Fibroblast of skin of right quadriceps (primary cell): ENCODE measurements at places on chromosomes 16 and 17.

- DNase-seq, result no peak
Observed at GRCh38 chr16:75219838-75220237, 1.1 kb downstream of the CTRB1 start.

DNA sequence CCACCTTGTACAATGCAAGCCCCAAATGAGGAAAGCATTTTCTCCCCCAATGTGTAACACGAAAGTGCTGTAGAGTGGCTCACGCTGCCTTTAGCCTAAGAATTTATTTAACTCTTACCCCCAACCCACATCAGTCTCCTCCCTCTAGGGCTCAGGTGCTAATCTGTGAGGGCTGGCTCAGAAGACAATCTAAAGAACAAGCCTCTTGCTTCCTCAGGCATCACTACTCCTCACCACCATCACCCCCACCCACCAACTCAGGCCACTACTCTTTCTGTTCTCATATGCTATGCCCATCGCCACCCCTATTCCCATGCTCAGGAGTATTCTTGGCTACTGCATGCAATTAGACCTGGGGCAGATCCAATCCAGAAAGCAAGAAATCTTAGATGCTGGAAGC is 3.9 kb upstream of the CCL2 start:
- no peak for DNase-seq

- peak; percentile 54 for DNase-seq
Observed at GRCh38 chr17:14871921-14872320, 393.2 kb downstream of the PMP22 start.

- no peak for DNase-seq
Observed at GRCh38 chr17:60284709-60285108, 107.2 kb downstream of the USP32 start.

GRCh38 chr17:83185023-83186002 is 105.9 kb downstream of the METRNL start:
- no peak for DNase-seq

GRCh38 chr17:81094509-81095382 is 59.8 kb downstream of the BAIAP2 start:
- DNase-seq, result peak; percentile 100

GRCh38 chr17:56801459-56802178 is 32.1 kb downstream of the C17orf67 start:
- DNase-seq, result no peak

- peak; percentile 97 for DNase-seq
Observed at GRCh38 chr17:64635647-64636305, 26.3 kb downstream of the SMURF2 start.

DNA sequence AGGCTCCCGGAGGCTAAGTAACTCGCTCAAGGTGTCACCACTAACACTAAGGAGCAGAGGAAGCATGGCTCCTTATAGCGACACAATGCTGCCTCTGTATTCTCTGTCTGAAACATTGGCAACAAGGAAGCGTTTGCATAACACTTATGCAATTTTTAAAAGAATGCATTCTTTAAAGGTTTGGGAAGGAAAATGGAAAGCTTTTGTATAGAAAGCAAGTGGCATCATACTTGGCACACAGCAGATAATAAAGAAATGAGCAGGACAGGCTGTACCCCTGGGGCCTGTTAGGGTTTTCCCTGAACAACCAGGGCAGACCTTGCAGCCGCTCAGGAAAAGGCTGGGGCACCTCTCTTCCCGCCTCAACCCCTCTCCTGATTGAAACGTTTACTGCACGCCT is 36.9 kb downstream of the PPL start:
- DNase-seq, result no peak

DNA sequence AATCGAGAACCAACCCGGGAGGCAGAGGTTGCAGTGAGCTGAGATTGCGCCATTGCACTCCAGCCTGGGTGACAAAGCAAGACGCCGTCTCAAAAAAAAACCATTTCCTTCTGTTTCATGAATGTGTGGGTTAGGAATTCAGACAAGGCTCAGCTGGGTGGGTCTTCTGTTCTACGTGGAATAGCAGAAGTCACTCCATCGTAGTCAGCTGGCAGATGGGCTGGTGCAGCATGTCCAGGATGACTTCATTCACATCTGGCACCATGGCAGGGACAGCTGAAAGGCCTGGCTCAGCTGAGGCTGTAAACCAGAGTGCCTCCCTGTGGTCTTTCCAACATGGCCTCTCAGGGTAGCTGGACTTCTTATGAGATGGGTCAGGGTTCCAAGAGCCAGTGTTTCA is 89.0 kb downstream of the C17orf67 start:
- DNase-seq, result no peak

DNA sequence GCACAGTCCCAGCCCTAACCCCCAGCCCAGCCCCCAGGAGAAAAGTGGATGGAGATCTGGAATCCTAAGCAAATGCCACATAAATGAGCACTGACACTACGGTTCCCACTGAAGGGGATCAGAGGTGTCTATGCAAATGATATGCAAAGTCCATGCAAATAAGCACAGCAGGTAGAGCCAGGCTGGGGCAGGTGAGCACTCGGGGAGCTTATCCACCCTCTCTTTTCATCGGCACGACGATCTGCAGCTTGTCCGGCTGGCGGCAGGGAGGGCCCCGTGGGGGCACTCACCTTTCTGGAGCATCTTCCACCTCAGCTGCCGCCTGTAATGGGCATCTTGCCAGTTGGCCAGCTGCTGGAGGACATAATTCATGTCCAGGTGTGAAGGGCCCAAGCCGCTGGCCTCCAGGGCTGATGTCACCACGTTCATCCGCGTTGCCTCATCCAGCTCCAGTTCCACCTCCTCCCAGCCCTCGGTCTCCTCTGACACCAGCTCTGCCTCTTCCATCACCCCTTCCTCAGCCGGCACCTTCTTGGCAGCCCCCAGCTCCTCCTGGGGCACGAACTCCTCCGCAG is 9.9 kb downstream of the HAP1 start:
- DNase-seq, result no peak

GRCh38 chr16:2867661-2867986 is 9.7 kb upstream of the PRSS22 start:
- no peak for DNase-seq

- DNase-seq, result no peak
Observed at GRCh38 chr17:61656721-61657217, 65.8 kb upstream of the NACA2 start.

GRCh38 chr16:4362476-4363135 is 9.0 kb upstream of the VASN start:
- DNase-seq, result no peak

DNA sequence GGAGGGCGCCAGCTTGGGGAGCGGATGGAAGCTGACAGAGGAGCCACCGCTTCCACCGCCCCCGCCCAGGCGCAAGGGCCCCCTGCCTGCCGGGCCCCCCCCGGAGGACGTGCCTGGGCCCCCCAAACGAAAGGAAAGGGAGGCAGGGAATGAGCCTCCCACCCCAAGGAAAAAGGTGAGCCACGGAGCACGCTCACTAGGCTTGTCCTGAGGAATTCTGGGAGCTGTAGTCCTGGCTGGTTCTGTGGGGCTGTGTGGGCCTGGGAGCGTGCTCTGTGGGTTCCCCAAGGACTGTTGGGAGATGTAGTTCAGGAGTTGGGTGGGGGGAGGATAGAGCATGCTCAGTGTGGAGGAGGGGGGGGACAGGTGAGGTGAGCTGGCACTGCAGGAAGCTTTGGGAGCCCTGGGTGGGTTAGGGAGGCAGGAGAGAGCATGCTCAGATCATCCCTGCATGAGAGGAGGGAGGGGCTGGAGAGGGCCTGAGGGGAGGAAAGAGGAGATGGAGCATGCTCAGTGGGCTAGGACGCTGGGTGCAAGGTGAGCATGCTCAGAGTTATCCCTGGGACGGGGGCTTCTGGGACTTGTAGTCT is 4.5 kb downstream of the FBXL19 start:
- peak; percentile 38 for DNase-seq

DNA sequence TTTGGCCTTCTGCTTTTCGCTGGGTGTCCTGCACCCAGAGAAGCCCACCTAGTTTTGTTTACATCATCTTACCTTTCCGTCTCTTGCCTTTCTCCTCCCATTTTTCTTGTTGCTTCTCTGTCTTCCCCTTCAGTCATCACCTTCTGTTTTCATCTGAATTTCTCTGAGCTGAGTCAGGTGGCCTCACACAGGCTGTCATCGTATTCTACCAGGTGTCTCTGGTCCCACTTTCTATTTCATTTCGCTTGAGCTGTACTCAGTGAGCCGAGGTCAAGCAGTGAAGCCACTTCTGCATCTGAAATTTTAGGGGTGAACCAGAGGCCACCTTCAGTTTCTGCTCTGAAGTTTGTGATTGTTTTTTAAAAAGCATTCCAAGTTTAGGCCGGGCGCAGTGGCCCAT is 9.7 kb downstream of the CRAMP1 start:
- DNase-seq, result no peak

DNA sequence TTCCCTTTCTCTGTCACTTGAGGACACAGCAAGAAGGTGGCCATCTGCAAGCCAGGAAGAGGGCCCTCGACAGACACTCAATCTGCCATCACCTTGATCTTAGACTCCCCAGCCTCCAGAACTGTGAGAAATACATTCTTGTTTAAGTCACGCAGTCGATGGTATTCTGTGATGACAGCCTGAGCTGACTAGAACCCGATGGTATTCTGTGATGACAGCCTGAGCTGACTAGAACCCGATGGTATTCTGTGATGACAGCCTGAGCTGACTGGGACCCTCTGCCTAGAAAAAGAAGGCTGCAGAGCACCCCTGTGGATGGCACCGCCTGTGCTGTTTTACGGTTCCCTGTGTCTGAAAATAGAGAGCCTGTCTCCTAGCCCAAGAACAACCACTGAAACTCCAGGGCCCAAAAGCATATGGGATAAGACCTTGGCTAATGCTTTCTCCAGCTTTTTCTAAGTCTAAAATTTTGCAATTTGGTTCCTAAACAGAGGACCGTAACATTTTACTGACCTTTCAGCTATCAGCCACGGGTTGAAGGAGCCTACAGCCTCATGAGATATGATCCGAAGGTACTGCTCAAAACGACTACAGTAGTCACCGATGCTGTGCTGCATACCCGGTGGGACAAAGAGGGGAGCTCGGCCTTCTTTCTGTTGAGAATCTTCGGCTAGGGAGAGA is 33.1 kb upstream of the PITPNM3 start:
- peak; percentile 48 for DNase-seq

DNA sequence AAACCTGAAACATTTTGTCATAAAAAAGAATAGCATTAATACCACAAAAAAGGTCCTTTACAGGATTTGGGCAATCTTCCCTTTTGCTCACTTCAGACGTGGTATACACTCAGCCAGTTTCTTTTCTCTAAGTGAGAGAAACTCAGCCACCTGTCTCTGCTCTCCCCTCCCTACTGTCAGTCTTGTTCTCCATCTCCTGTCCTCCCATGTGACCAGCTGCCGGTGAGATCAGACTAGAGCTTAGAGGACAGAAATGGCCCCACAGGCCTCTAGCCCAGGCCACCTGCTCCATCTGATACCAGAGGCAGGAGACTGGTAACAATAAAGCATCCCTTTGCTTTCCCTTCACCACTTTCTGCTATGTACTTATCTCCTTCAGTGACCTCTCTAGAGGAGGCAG is 34.9 kb downstream of the CMC2 start:
- DNase-seq, result no peak

DNA sequence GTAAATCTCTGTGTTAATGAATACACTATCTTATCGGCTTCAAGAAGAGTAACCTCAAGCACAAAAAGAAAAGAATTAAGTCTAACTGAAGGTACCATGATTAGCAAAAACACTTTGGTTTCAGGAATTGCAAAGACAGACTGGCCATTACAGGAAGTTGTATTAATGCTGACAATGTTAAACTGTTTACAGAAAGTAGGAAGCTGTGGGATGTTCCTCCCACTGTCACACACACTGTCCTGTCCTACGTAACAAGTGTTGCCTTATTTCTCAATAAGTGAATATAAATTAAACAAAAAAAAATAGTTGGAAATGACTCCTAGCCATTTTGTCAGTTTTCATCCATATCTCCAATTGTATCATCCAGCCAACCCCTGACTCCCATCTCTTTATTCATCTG is 8.6 kb downstream of the GNA13 start:
- DNase-seq, result no peak

GRCh38 chr17:34668206-34668605 is 88.8 kb downstream of the TMEM132E start:
- no peak for DNase-seq

- no peak for DNase-seq
Observed at GRCh38 chr16:31458073-31458843, 1.0 kb upstream of the ARMC5 start.

- DNase-seq, result no peak
Observed at GRCh38 chr17:65529040-65529633, 32.3 kb downstream of the AXIN2 start.

- no peak for DNase-seq
Observed at GRCh38 chr16:6266703-6267102, 1065.9 kb upstream of the RBFOX1 start.

GRCh38 chr17:40945414-40945813 is 8.0 kb upstream of the KRT23 start:
- no peak for DNase-seq

GRCh38 chr17:74287031-74287602 is 13.1 kb downstream of the DNAI2 start:
- DNase-seq, result no peak

- no peak for DNase-seq
Observed at GRCh38 chr17:63486317-63487013, 9.6 kb downstream of the ACE start.

DNA sequence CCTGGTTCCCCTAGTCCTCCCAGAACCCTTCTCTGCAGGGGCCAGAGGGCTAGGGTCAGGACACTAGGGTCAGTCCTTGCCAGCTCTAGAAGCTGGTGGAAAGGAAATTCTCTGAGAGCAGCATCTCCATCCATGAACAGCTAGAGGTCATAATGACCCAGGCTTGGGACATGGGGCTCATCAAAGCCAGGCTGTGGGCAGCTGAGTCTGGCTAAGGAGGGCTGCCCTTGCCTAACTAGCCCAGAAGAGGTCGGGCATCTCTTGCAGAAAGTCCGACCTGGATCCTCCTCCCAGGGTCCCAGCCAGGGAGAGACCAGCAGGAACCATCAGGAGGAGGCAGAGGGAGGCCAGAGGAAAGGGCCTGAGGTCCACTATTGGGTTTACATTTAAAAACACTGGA is 4.3 kb downstream of the MPO start:
- DNase-seq, result no peak

DNA sequence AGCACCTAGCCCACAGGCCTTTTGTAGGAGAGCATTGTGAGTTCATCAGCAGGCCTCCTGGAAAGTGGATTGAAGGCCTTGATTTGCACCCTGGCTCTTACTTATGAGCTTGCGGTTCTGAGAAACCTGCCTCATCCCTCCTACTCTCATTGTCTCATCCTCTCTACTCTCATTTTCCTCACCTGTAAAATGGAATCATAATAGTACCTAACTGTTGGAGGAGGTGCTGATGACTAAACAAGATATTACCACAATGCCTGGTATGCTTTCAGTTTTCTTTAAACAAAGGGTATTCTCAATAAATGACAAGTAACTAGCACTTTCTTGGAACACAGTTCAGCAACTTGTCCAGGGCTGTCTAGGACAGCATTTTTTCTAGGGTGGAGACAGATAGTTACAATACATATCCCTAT is 243.1 kb upstream of the MAF start:
- no peak for DNase-seq

- no peak for DNase-seq
Observed at GRCh38 chr17:57517632-57518456, 227.3 kb downstream of the CCDC182 start.

DNA sequence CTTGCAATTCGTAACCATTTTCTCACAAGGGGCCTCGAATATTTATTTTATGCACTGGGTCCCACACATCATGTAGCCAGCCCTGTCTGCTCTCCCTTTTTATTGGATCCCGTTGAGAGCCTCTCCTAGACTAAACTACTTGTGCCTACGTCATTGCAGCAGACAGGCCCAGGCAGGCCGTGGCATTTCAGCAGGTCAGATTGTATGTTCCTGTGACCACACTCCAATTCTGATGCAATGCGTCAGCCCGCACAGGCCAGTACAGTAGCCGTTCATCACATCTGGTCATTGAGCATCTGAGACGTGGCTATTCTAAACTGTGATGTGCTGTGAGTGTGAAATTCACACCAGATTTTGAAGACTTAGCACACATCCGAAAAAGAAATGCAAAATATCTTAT is 42.2 kb downstream of the ABAT start:
- no peak for DNase-seq
